Glomerular endothelial cell (primary cell): ENCODE measurements at places on chromosomes 2 and 18. TPM values are rescaled to one million over a fixed set of nuclear protein-coding genes. Genes with fewer than 3 reads are reported as not detected.

Gene SERPINB3
- not detected in 2 replicates for total RNA-seq

Gene CLEC4F
- 0.18 TPM in 1 of 2 replicates, not detected in the other for total RNA-seq

Gene PSMG2
- 71.4 and 76.6 TPM in 2 replicates for total RNA-seq

Gene GPR39
- 0.29 and 1.2 TPM in 2 replicates for total RNA-seq

Gene HNMT
- 1.1 and 1.4 TPM in 2 replicates for total RNA-seq

Gene TBR1
- total RNA-seq, result not detected in 2 replicates
